CD4-positive, alpha-beta memory T cell (primary cell): ENCODE measurements at places on chromosomes 7 and 10. TPM values are rescaled to one million over a fixed set of nuclear protein-coding genes. Genes with fewer than 3 reads are reported as not detected.

- no peaks in the 10 kb centered on the region for H3K36me3 ChIP-seq
- H3K4me3 ChIP-seq: no peak overlapping the region
- H3K27ac ChIP-seq: no peak overlapping the region
- no peaks in the 10 kb centered on the region for H3K27me3 ChIP-seq
- DNase-seq: no peak
Measured at GRCh38 chr7:49771427-49772176, 1.8 kb upstream of the VWC2 start.

The GET4 gene
- 47.4 TPM for total RNA-seq

The FEZF1 gene
- not detected for total RNA-seq

The EEPD1 gene
- 6.3 TPM for total RNA-seq

- no peaks in the 10 kb centered on the region for H3K27me3 ChIP-seq
- H3K27ac ChIP-seq: no peak overlapping the region
- H3K36me3 ChIP-seq: no peaks in the 10 kb centered on the region
- DNase-seq: no peak
Measured at GRCh38 chr10:66980246-66980815, 54.5 kb downstream of the LRRTM3 start.

- no peaks in the 10 kb centered on the region for H3K36me3 ChIP-seq
- no peak overlapping the region for H3K4me3 ChIP-seq
- no peaks in the 10 kb centered on the region for H3K27me3 ChIP-seq
- no peak for DNase-seq
- H3K4me1 ChIP-seq: no peaks in the 10 kb centered on the region
Measured at GRCh38 chr7:45434167-45434784, 139.9 kb upstream of the ADCY1 start.
